ENCODE measurements at places on chromosomes 2 and 18. TPM values are rescaled to one million over a fixed set of nuclear protein-coding genes. Genes with fewer than 3 reads are reported as not detected.
A peak's percentile ranks its signal among the peaks of the same experiment; 100 is the strongest.

TCF4 gene
- total RNA-seq = 1.9 TPM

DNA sequence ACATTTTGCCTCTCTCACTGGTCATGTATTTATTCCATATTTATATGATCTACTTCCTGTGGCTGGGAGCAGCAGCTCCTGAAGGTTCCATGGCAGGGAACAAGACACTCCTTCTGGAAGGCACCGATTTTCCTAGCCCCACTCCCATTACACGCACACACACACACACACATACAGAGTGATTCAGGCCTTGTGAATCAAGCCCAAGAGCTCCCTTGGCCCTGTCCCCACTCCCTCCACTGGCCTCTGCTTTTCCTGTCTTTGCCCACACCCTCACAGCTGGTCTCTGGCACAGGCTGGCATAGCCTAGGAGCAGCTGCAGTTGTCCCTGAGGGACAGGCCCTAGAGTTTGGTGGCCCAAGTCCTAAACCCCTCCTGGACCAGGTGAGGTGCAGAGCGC is 201.7 kb downstream of the NAPG start:
- no peak for DNase-seq

DNA sequence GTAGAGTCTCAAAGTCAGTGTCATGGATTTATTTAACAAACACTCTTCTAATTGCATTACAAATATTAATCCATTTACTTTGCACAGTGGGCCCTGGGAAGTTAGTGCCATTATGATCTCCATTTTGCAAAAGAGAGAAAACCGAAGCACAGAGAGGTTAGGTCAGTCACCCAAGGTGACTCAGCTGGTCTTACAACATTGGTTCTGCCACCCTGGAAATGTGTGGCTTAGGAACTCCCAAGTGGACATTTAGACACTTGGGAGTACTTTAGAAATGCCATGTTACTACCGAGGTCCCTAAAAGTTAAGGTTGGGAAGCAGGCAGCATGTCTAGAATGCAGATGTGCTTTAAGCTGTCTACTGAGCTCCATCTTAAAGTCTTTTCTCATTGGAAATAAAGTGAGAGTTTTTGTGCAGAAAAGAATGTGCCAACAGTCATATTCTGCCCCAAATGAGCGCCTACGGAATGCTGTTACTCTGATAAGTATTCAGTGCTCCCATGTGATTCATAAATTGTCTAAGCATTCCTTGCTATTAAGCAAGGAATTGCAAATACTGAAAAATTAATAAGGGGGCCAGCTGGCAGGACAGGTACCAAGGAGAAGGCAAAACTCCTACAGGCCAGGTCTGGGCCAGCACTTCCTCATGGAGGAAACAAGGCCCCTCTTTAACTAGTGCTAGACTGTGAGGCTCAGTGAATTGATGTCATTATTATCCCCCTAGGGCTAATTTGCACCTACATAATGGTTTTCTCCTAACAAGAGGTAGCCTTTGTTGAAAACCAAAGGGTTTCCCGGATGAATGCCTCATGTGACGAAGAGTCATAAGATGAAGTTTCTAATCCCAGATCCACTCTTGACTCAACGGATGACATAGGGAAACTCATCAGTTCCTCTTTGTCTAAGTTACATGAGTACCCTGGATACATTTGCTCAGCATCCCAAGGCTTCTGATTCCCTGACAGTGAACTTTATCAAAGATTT is 16.3 kb downstream of the NRP2 start:
- no peak for DNase-seq

GPR55 gene
- 4.0 TPM for total RNA-seq

DNA sequence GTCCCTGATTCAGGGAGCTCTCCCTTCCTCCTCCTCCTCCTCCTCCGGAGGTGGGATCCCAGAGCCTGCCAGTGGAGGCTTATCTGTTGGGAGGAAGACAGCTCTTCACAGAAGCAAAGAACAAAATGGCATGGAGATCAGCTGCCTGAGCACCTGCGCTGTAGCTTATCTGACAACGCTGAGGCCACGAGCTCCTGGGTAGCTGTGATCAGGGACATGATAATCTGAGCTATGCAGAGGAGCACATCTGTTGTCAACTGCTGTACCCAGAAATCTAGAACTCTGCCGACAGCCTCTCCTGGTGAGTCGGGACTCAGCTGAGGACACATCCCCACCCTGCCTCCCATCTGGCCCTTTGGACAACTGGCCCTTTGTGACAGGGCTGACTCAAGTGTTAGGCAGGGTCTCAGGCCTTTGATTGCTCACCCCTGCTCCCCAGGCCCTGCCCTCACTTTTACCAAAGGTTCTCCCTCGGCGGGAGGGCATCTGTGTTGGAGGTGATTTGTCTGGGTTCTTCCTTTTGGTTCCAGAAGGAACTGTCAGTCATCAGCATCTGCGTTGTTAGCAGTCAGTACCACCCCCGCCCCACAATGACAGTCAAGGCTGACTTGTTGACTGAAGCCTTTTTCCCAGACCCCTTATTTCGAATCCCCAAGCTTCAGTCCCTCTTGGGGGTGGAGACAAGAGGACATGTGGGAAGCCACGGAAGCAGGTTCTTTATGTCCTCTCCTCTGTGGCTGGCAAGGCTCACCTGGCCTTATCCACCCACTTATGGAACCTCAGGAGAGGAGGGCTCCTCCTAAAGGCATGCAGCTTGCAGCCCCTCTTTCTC is 5.9 kb upstream of the CNNM3 start:
- no peak for DNase-seq

- no peak for DNase-seq
Observed at GRCh38 chr18:79599441-79599931, 80.1 kb upstream of the CTDP1 start.

LYPD1 gene
- total RNA-seq = not detected

GRCh38 chr2:170371231-170371998 is 193.5 kb downstream of the MYO3B start:
- no peak for DNase-seq

GRCh38 chr2:10045561-10046355 is 2.4 kb downstream of the KLF11 start:
- DNase-seq = no peak

DNA sequence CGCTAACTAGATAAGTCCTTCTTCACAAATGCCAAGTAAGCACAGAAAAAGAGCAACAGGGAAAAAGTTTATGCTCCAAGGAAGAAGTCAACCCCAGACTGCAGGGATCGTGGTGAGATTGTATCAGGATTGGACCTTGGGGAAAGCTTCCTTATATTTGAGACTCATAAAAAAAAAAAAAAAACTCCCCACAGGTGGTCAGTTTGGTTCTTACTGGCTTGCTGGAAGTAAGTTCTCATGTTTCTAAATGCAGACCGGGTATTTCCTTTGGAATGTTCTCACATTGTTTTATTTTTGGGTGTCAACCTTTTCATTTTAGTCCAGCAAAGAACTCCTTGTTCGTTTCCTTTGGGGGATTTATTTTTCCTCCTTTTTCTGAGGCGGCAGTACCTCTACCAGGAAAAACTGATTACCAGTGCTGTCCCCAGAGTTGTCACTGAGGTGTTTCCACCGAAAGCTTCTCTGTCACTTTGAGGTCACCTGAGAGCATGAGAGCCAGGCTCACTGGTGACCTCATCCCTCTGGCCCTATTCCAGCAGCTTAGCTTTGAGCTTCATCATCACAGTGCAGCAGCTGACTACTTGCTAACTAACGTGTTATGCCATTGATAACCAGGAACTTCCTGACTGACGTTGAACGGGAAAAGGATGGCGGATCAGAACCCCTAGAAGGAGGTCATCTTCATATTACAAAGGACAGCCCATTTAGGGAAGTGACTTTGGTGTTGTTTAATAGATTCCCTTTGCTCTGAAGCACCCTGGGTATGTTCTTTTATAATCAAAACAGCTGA is 16.8 kb upstream of the ATP8B1 start:
- peak; percentile 27 for DNase-seq

- DNase-seq = no peak
Observed at GRCh38 chr2:58466804-58467203, 225.7 kb upstream of the FANCL start.

DNA sequence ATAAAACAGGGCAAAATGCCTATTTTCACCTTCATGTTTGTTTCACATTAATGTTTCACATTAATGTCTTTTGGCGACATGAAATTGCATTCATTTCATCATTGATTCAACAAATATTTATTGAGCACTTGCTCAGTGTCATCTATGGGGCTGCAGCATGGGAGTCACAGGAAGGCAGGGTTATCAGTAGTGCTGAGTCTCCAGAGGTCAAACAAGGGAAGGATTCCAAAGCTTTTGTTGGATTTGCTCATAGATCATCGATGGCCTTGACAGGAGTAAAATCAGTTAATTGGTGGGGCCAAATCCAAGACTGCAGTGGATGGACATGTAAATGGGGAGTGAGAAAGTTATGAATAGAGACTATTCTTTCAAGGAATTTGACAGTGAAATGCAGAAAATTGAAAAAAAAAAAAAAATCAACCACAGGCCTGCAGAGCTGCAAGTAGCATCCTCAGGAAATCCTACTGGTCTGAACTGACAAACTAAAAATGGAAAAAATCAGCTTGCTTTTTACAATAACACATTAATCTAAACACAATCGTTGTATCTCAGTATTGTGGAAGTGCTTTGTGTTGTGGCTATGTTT is 1290.8 kb downstream of the DPP10 start:
- no peak for DNase-seq

GRCh38 chr2:168216351-168217005 is 30.9 kb downstream of the STK39 start:
- DNase-seq = no peak

BOLL gene
- not detected for total RNA-seq

ZFP36L2 gene
- 77.7 TPM for total RNA-seq

- no peak for DNase-seq
Observed at GRCh38 chr2:70322518-70322917, 20.7 kb upstream of the FAM136A start.

- no peak for DNase-seq
Observed at GRCh38 chr2:72579591-72580180, 246.1 kb downstream of the EXOC6B start.

DNA sequence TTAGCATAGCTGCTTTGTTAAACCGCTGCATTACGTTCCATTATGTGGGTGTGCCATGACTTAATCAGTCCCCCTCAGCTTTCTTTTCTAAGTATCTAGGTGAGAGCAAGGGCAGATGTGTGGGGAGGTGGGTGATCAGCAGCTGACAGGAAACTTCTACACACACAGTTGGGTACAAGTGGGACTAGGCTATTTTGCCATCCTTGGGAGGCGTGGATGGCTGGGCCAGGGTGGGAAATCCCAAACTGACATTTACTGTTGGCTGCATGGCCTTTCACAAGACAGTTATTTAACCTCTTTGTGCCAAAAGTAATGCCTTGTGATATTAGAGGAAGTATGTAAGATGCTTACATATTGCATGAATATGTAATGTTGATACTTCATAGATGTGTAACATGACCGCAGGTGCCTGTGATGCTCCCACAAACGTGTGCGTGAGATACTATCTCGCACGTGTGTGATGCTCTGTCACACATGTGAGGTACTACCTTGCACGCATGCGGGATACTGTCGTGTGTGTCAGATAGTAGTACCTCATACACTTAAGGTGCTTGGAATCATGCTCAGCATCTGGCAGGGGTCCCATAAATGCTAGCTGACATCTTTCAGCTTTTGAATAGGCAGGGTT is 314.5 kb downstream of the PRKCE start:
- no peak for DNase-seq

GRCh38 chr18:26543373-26543772 is 5.0 kb downstream of the KCTD1 start:
- no peak for DNase-seq

DNA sequence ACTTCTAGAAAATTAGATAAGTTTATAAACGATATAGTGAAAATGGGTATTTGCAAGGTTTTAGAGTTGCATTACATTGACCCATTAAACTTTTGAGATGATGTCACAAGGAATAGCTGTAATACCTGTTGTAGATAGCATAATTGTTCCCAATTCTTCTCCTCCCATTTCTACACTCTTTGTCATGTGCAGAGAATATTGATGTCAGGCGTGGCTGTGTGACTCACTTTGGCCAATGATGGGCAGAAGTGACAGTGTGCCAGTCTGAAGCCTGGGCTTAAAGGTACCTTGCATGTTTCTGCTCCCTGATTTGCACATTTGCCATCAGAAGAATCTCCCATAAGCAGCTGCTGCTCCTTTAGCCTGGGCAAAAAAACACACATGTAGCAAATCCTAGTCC is 26.9 kb upstream of the CCBE1 start:
- no peak for DNase-seq

ANKRD62 gene
- not detected for total RNA-seq

DNA sequence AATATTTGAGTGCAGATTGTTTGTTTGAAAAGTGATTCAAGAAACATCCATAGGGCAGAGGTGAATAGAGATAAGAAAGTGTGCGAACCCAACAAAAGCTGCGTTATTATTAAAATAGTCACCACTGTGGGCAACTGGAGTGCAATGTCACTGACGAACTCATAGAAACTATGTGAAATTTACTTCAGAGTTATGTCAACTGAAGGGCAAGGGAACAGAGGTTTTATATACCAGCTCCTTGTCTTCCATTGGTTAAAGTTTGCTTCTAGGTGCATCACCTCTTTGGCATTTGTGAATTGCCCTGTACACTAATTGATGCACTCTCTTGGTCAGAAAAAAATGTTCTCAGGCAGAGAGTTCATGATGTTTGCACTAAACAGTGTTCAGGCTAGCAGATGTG is 110.5 kb upstream of the NYAP2 start:
- DNase-seq = no peak

- no peak for DNase-seq
Observed at GRCh38 chr2:101958061-101958460, 33.7 kb upstream of the IL1R2 start.

- no peak for DNase-seq
Observed at GRCh38 chr2:10258326-10258725, 44.4 kb upstream of the HPCAL1 start.

DIS3L2 gene
- 25.6 TPM for total RNA-seq

DNA sequence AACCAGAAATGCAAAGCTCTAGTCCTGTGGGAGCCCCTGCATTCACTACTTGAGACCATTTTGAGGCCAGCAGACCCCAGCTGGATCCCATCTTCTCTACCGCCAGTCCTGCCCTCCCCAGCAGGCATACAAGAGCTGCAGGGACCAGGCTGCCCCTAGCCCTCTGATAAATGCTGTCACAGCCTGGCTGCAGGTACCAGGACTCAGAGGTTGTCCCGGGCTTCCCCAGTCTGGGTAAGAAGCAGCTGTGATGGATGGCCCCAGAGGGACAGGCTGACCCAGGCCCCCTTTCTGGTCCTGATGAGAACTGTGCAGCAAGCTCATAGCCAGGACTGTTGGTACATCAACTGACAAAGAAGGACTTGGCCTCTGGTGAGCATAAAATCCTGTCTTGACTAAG is 132.9 kb upstream of the APCDD1 start:
- DNase-seq = no peak

DNA sequence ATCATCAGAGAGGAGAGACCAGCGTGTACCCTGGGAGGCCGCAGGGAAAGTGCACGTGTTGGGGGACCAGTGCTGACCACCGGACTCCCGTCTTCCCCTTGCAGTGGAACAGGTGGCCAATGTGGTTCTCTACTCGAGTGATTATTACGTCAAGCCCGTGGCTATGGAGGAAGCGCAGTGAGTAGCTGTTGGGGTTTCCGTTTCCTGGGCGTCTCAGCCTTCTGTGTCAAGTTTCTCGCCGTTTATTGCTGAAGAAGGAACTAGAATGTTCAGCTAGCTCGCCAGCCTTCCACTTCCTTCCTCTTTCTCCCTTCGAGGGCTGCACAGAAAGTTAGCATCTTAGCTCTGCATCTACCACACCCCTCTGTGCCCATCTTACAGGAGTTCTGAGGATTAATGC is 22.8 kb upstream of the DGKD start:
- peak; percentile 71 for DNase-seq

TXNL1 gene
- total RNA-seq = 87.0 TPM

- no peak for DNase-seq
Observed at GRCh38 chr18:79008356-79008940, 28.8 kb downstream of the SALL3 start.
